ENCODE measurements at places on chromosomes 5 and 9. TPM values are rescaled to one million over a fixed set of nuclear protein-coding genes. Genes with fewer than 3 reads are reported as not detected.

- no peak for DNase-seq
Observed at GRCh38 chr5:135830384-135830700, 4.1 kb upstream of the SLC25A48 start.

GRCh38 chr5:168883281-168883741, 304.1 kb upstream of the PANK3 start:
- no peak for DNase-seq

DNA sequence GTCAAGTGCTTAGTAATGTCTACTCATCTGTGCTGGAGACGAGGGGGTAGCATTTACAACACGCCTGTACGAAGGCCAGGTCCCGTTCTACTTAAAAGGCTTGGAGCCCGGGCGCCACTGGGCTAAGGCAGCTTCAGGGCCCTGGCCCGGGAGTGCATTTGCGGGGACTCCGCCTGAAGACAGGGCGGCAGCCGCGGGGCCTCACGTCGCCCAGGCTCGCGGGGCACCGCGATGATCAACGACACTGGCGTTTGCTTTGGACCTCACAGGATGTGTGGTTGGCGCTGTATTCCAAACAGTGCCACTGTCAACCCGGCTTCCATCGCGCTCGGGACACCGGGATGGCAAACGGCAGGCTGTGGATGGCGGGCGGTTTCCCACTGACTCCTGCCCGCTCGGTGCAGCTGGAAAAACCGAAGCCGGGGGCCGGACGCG, 1.1 kb upstream of the TENT4A start:
- DNase-seq = peak; percentile 51

SLC45A2 gene
- under 0.01 TPM for total RNA-seq

PAXX gene
- total RNA-seq = 8.9 TPM

LRRC8A gene
- 101 TPM for total RNA-seq

OLFML2A gene
- 2.2 TPM for total RNA-seq

DDX4 gene
- not detected for total RNA-seq
